ENCODE measurements at places on chromosomes 3 and 15. TPM values are rescaled to one million over a fixed set of nuclear protein-coding genes. Genes with fewer than 3 reads are reported as not detected.

Gene MESP2
- not detected for total RNA-seq

Gene VEPH1
- total RNA-seq: not detected

Gene RBP2
- total RNA-seq: not detected

Gene DPP8
- 46.4 TPM for total RNA-seq

Gene WDR76
- total RNA-seq: 69.0 TPM

Gene STRA6
- total RNA-seq: not detected

Gene AAGAB
- total RNA-seq: 50.5 TPM
